Naive thymus-derived CD4-positive, alpha-beta T cell (primary cell): ENCODE measurements at places on chromosomes 1 and 21.

- no peak for DNase-seq
Measured at GRCh38 chr1:170556917-170557316, 25.0 kb downstream of the GORAB start.

DNA sequence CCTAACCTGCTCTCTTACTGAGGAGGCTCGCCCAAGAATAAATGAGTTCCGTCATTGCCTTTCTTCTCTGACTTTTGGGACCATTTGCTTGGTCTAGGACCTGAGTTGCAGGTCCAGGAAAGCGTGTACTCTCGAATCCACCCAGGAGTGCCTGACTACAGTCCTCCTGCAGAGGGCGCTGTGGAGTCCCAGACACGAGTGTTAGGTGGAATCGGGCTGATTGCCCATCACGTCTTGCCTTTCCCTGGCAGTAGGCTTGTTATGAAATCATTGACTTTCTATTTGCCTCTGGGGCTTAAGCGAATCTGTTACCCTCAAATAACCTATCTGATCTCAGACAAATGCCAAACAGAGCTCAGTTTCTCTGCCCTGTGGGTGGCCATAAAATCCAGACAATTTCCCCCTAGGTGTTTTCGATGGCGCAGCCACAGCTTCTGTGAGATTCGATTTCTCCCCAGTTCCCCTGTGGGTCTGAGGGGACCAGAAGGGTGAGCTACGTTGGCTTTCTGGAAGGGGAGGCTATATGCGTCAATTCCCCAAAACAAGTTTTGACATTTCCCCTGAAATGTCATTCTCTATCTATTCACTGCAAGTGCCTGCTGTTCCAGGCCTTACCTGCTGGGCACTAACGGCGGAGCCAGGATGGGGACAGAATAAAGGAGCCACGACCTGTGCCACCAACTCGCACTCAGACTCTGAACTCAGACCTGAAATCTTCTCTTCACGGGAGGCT lies at the start of gene IL20:
IL20 (plus strand) TSS at position 685 of the 733 bp plus-strand sequence. CDS start 230 bp downstream, outside the sequence.
- DNase-seq = peak; percentile 84

GRCh38 chr1:81921344-81921743 lies 120.6 kb downstream of the ADGRL2 start:
- no peak for DNase-seq

- no peak for DNase-seq
Measured at GRCh38 chr21:45533361-45533845, 8.8 kb downstream of the SLC19A1 start.
